ENCODE measurements at places on chromosomes 13 and 19.

DNA sequence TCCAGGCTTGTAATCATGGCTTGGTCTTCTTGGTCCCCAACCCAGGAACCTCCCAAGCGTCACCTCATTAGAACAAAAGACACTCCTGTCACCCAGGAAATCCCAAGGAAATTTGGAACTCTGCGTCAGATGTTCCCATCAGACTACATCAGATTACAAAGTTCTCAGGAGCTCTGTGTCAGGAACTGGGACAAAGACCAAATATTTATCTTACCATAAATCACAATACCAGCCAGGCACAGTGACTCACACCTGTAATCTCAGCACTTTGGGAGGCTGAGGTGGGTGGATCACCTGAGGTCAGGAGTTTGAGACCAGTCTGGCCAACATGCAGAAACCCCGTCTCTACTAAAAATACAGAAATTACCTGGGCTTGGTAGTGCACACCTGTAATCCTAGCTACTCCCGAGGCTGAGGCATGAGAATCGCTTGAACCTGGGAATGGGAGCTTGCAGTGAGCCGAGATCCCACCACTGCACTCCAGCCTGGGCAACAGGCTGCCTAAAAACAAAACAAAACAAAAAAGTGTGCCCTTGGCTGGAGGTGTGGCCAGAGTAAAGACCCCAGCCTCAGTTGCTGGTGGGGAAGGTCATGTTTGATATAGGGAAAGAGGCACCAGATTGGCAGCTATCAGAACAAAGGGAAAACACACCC lies 16.7 kb upstream of the CCDC124 start:
- no peak for DNase-seq

DNA sequence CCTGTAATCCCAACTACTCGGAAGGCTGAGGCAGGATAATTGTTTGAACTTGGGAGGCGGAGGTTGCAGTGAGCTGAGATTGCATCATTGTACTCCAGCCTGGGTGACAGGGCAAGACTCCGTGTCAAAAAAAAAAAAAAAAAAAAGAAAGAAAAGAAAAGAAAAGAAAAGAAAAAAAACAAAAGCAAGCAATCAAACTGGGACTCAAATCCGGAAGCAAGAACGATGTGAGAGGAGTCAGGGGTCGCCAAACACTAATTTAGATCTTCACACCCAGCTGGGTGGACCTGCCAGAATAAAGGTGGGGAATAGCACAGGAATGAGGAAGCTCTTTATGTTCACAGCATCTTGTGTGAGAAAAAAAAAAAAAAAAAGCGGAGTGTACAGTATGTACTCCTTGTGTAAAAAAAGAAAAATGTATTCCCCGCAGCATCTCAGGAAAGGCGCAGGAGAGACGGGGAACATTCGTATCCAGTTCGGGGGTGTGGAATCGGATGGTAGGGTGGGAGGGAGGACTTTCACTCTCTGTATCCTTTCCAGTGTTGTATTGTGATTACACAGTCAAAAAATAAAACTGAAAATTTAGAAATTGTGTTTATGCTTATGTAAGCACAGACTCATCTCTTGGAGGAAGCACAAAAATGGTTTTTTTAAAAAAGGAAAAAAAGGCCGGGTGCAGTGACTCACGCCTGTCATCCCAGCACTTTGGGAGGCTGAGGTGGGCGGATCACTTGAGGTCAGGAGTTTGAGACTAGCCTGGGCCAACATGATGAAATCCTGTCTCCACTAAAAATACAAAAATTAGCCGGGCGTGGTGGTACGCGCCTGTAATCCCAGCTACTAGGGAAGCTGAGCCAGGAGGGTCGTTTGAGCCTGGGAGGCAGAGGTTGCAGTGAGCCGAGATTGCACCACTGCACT lies 7.6 kb downstream of the DNAJB1 start:
- peak; percentile 35 for DNase-seq

DNA sequence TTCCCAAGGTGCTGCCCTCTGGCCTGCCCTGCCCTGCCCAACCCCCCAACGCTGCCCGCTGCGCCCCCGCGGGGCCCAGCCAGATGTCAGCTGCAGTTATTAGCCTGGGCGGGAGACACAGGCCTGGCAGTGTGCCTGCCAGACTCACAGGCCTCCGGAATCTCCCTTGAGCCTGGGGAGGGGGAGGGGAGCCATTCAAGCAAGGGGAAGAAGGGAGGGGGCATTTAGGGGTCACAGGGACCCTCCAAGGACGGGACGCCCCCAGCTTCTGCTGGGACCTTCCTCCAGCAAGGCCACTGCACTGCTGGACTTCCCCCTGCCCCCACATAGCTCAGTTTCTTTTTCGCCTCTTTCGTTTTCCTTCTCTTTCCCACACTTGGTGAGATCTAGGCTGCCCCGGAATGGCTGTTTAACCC lies 2.6 kb upstream of the JUNB start:
- DNase-seq = peak; percentile 84

DNA sequence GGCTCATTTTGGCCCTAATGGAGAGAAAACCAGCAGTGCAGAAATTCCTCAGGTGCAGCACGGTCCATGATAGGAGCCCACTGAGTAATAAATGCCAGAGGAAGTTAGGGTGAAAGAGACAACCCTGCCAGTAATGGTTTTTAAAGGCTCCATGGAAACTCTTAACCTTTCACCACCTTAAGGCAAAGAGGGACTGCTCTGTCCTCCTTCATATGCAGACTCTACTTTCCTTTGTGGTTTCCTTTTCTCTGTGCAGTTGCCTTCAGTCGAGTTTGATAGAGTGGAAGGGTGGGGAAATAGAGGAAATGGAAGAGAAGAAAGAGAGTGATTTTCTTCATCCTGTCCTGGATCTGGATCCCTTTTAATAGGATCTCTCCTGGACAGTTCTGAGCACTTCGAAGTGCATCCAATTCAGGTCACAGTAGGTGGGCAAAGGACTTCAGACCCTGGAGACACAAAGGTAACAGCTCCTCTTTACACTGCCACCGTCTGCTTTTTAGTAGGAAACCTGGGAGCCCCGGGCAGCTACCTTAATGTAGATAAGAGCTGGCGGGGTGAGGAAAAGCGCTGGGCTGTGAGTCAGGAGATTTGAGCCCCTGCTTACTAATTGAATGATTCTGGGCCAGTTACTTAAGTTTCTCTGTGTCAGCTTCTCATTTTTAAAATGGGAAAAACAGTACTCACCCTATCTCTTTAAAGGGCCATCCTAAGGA lies 294.8 kb downstream of the KCNRG start:
- no peak for DNase-seq

DNA sequence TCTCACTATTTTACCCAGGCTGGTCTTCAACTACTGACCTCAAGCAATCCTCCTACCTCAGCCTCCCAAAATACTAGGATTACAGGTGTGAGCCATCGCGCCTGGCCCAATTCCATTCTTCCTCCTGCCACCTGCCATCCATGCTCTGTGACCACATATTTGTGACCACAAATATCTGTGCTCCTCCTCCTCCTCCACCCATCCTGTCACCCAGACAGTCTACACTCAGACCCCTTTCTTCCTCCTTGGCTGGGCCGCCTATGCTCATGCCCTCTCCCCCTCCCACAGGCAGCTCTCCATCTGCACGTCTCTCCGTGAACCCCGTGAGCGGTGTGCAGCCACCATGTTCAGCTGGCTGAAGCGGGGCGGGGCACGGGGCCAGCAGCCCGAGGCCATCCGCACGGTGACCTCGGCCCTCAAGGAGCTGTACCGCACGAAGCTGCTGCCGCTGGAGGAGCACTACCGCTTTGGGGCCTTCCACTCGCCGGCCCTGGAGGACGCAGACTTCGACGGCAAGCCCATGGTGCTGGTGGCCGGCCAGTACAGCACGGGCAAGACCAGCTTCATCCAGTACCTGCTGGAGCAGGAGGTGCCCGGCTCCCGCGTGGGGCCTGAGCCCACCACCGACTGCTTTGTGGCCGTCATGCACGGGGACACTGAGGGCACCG lies 3.2 kb downstream of the EHD2 start:
- DNase-seq = no peak

DNA sequence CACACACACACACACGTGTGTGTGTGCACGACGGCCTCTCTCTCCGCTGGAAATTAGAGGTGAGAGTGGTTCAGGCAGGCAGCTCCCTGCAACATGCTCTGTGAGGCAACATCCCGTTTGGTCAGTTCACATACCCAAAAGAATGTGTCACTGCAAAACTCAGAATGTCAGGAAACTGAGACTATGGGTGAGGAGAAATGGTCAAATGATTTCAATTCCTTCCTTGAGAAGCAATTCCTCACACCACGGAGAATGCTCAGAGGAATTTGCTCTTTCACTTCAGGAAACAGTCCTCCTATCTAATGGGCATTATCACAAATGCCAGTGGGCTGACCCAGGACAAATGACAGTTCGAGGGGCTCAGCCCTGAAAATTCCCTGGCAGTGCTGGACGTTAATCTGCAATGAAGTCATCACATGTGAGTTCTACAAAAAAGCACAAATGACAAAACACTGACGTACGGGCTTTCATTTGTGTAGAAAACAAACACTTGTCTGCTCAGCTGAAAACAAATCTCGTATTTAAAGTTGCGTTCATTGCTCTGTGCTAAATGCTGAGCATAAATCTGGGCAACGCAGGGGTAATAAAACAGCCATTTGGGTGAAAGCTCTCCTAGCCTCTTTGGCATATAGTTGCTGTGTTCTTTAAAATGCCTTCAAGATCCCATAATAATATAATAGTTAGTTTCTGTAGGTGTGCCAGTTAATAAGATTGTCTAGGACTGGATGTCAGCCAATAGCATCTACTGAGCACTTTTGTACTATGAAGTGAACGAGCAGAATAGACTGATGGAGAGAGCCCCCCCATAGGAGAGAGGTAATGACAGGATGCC lies 18.6 kb upstream of the LATS2 start:
- DNase-seq = no peak

All from CD4-positive, alpha-beta T cell treated with Interleukin-17A for 1 hour (primary cell).